ENCODE measurements at places on chromosomes 3 and 15. TPM values are rescaled to one million over a fixed set of nuclear protein-coding genes. Genes with fewer than 3 reads are reported as not detected.

DNA sequence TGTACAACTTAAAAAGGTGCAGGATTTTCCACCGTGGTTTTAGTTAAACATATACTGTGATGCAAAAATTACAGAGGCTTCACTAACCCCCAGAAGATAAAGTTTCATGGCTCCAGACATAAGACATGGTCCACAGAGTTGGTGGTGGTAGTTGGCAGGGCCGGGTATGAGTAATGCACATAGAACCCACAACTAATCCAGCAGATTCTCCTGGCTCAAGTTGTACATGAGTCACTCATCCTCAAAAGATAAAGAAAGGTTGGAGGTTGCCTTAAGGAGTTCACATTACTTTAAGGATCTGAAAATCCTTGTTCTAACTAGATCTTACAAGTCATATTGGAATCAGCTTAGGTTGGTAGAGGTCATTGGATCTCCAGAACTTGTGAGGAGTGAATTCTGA lies 98.3 kb upstream of the ZBTB20 start:
- peaks cover 18% of the 10 kb centered on the region for H3K4me1 ChIP-seq
- H3K27ac ChIP-seq: peak overlapping the region; percentile 65
- DNase-seq: peak; percentile 97
- H3K36me3 ChIP-seq: no peaks in the 10 kb centered on the region
- H3K27me3 ChIP-seq: no peaks in the 10 kb centered on the region
- no peak overlapping the region for H3K4me3 ChIP-seq

DNA sequence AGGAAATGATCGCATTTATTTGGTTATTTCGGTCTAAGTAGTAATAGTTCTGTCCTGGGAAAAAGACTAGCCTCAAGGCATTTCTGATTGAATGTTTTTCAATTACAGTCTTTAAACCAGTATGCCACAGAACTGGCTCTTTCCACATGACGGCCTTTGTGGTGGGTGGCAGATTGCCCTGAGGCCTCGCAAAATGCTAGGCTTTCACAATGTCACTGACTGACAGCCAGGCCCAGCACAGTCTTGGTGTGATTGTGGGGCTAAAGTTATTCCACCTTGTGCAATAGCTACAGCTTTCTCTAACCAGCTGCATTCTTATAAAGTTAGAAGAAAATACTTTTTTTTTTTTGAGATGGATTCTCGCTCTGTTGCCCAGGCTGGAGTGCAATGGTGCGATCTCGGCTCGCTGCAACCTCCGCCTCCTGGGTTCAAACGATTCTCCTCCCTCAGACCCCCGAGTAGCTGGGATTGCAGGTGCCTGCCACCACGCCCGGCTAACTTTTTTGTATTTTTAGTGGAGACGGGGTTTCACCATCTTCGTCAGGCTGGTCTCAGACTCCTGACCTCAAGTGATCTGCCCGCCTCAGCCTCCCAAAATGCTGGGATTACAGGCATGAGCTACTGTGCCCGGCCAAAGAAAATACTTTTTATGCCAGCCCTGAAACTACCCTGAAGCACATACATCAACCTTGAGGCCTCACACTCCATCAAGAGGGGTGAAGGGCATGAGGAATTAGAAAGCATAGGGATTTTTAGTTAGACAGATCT lies 2.5 kb upstream of the ADIPOQ start:
- H3K27me3 ChIP-seq: peaks cover 10% of the 10 kb centered on the region
- H3K4me3 ChIP-seq: no peak overlapping the region
- H3K27ac ChIP-seq: no peak overlapping the region
- peak; percentile 78 for DNase-seq
- H3K4me1 ChIP-seq: no peaks in the 10 kb centered on the region
- no peaks in the 10 kb centered on the region for H3K36me3 ChIP-seq

GRCh38 chr15:70720228-70721016 lies 42.9 kb downstream of the UACA start:
- DNase-seq: no peak
- H3K4me1 ChIP-seq: peaks cover 13% of the 10 kb centered on the region
- no peaks in the 10 kb centered on the region for H3K27me3 ChIP-seq
- H3K27ac ChIP-seq: no peak overlapping the region
- H3K4me3 ChIP-seq: no peak overlapping the region
- peaks cover 5% of the 10 kb centered on the region for H3K36me3 ChIP-seq

DNA sequence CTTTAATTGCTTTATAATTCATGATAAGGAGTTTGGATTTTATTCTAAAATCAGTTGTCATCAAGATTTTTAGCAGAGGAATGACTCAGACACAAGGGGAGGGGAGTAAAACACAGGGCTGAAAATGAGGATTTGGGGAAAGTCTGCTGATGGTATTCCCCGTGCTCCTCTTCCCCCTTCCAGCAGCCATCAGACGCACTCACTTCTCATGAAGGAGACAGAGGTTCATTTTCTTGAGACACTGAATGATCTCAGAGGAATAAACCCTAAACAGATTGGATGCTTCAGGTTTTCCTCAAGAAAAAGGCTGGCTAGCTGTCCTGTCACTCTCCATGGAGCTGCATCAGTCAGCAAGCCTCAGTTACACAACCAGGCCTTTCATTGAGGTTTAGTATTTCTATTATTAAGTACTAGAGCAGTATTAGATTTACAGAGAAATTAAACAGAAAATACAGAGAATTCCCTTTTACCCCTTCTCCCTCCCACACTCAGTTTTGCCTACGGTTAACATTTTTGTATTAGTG lies 166.4 kb downstream of the C3orf70 start:
- no peak overlapping the region for H3K4me3 ChIP-seq
- H3K27me3 ChIP-seq: no peaks in the 10 kb centered on the region
- H3K4me1 ChIP-seq: no peaks in the 10 kb centered on the region
- no peak overlapping the region for H3K27ac ChIP-seq

The KBTBD13 gene
- total RNA-seq: not detected

GRCh38 chr15:42018306-42019224 lies 2.3 kb downstream of the PLA2G4E start:
- no peaks in the 10 kb centered on the region for H3K4me1 ChIP-seq
- H3K4me3 ChIP-seq: no peak overlapping the region
- DNase-seq: no peak

DNA sequence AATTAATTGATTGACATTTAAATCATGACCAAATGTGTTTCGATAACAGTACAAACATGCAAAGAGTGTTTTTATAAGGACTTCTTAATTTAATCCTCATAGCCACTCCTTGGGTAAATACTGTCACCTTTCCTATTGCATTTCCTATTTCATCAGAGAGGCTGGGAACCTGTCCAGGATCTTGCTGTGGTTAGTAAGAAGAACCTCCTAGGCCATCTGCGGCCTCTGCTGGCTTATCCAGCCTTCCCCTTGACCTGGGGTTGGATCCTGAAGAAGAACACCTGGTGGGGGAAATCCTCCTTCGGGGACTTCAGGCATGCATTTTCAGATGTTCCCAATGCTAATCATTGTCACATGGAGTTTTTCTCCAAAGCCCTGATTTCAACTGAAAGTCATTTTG lies 25.5 kb downstream of the GLDN start:
- H3K27me3 ChIP-seq: peaks cover 19% of the 10 kb centered on the region
- no peaks in the 10 kb centered on the region for H3K36me3 ChIP-seq
- peak; percentile 70 for DNase-seq

GRCh38 chr15:77479015-77479414 lies 58.3 kb downstream of the HMG20A start:
- H3K36me3 ChIP-seq: peaks cover 8% of the 10 kb centered on the region
- H3K27me3 ChIP-seq: no peaks in the 10 kb centered on the region
- peaks cover 31% of the 10 kb centered on the region for H3K4me1 ChIP-seq
- no peak for DNase-seq

DNA sequence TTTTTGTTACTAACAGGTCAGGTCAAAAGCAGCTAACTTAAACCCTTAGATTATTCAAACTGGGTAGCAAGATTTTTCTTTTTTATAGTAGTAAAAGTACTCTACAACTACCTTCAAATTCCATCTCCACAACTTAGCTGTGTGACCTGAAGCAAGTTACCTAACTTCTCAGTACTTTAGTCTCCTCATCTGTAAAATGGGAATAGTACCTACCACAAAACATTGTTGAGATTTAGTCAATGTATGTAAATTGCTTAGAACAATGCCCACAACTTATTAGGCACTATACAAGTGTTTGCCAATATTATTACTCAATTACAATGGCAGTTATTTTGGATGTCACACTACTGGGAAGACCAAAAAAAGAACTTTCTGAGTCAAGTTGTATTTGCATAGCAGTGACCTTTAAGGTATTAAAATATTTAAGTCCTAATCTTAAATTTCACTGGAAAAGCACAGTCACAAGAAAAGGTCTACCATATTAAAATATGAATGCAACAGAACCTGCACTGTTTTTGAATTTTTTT lies 2.9 kb downstream of the TASOR start:
- no peaks in the 10 kb centered on the region for H3K36me3 ChIP-seq
- H3K4me1 ChIP-seq: peaks cover 3% of the 10 kb centered on the region
- H3K27me3 ChIP-seq: no peaks in the 10 kb centered on the region
- no peak overlapping the region for H3K4me3 ChIP-seq

DNA sequence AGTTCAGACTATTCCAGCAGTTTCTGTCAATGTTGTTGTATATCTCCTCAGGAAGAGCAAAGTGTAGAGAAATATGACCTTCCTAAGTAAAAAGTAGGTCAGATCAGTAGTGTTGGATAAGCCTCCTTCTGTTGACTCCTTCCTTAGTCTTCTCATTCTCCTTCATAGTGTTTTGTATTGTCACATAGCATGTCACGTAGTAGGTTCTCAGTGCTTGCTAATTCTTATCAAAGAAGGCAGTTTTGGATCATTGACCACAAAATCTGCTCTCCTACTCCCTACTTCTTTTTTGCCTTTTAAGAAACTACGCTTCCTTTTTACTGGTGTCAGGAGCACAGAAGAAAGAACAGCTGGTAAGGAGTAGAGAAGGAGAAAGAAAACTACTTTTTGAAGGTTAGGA lies 1.0 kb upstream of the MGA start:
- no peak overlapping the region for H3K4me3 ChIP-seq
- H3K4me1 ChIP-seq: peaks cover 30% of the 10 kb centered on the region
- H3K36me3 ChIP-seq: no peaks in the 10 kb centered on the region
- no peak for DNase-seq

- H3K36me3 ChIP-seq: no peaks in the 10 kb centered on the region
- DNase-seq: peak; percentile 12
- H3K27me3 ChIP-seq: no peaks in the 10 kb centered on the region
- H3K27ac ChIP-seq: no peak overlapping the region
- H3K4me1 ChIP-seq: no peaks in the 10 kb centered on the region
Observed at GRCh38 chr3:157030712-157031111, 129.2 kb downstream of the CCNL1 start.

- H3K4me1 ChIP-seq: no peaks in the 10 kb centered on the region
- no peaks in the 10 kb centered on the region for H3K27me3 ChIP-seq
- H3K27ac ChIP-seq: no peak overlapping the region
- DNase-seq: no peak
Observed at GRCh38 chr3:81927811-81928210, 166.4 kb upstream of the GBE1 start.

DNA sequence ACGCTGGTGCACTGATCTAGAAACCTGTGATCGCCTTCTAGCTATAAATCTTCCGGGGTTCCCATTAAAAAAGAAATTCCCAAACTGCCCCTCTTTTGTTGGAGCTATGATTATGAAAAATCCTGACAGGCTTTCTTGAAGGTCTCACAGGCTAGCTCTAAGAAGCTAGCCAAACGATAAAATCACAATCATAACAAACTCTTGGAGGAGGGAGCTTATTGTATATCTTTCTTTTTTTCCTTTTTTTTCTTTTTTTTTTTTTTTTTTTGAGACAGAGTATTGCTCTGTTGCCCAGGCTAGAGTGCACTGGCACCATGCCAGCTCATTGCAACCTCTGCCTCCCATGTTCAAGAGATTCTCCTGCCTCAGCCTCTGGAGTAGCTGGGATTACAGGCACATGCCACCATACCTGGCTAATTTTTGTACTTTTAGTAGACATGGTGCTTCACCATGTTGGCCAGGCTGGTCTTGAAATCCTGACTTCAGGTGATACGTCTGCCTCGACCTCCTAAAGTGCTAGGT lies 72.0 kb downstream of the MYO1E start:
- no peak overlapping the region for H3K4me3 ChIP-seq
- peaks cover 57% of the 10 kb centered on the region for H3K4me1 ChIP-seq
- H3K36me3 ChIP-seq: no peaks in the 10 kb centered on the region
- H3K27me3 ChIP-seq: no peaks in the 10 kb centered on the region

GRCh38 chr3:117728226-117728625 lies 1018.6 kb downstream of the TUSC7 start:
- H3K36me3 ChIP-seq: no peaks in the 10 kb centered on the region
- H3K27me3 ChIP-seq: no peaks in the 10 kb centered on the region
- H3K4me3 ChIP-seq: no peak overlapping the region
- no peak for DNase-seq
